A375 (cell line): ENCODE measurements at places on chromosomes 2 and 18. TPM values are rescaled to one million over a fixed set of nuclear protein-coding genes. Genes with fewer than 3 reads are reported as not detected.

The ST8SIA3 gene
- not detected in 2 replicates for total RNA-seq

The SIX3 gene
- not detected in 2 replicates for total RNA-seq

The ANKRD30B gene
- total RNA-seq: 0.23 and 1.4 TPM in 2 replicates

The POMC gene
- total RNA-seq: not detected in 2 replicates

The RAPGEF4 gene
- 0.53 and 2.2 TPM in 2 replicates for total RNA-seq
